ENCODE measurements at places on chromosomes 11 and 22. TPM values are rescaled to one million over a fixed set of nuclear protein-coding genes. Genes with fewer than 3 reads are reported as not detected.

PKNOX2 gene
- total RNA-seq = not detected

RFPL1 gene
- total RNA-seq = not detected

HSCB gene
- total RNA-seq = 26.8 TPM

HORMAD2 gene
- total RNA-seq = not detected

ADM2 gene
- total RNA-seq = 0.15 TPM

INCENP gene
- 76.2 TPM for total RNA-seq

TBX10 gene
- not detected for total RNA-seq

PARVG gene
- not detected for total RNA-seq

CYP2D6 gene
- total RNA-seq = not detected

SLC22A9 gene
- total RNA-seq = not detected

DNA sequence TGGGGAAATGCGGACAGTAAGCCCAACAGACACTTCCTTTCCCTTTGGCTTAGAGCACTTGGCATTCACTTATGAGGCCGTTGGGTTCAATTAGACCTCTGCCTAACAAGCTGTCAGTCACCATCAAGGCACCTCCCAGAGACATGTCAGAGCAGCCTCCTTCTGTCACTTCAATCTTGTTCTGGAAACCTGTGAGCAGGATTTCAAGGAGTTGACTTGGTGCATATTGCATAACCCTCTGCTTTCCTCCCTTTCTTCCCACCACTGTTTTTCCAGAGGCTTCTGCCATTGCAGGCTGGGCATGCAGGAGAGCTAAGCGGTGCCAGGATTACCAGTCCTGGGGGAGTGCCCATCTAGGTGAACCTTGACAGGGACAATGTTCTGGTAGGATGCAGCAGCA lies 484.2 kb upstream of the LRRC4C start:
- no peak for DNase-seq

DNA sequence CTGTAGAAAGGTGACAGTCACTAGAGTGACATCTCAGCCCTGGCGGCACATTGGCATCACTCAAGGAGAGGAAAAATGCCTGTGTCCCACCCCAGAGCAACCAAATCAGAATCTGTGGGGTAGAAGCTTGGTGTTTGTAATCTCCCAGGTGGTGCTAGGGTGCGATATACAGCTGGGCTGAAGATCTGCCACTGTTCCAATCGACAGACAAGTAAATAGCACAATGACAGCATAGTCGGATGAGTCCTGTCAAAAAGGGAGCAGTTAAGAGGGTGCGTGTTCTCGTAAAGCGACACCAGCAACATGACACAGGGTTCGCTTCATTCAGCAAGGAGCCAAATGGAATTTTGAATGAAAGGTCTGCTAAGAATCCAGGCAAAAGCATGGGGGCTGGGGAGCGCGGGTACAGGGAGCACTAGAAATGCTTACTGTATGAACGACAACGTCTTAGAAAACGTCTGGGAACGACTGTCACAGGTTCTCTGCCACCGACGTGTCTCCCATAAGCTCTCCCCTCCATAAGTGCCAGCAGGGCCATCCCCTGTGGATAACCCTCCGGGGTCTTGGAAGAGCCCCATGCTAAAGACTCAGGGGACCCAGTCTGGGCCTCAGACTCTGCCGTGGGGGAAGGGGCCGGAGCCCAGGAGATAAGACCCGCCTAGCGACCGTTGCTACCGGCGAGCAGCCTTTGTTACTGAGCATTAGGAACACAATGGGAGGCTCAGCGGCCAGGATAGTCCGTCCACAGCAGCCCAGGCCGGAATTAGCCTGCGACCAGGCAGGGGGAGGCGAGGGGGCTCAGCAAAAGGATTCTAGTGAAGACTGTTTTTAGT lies 20.8 kb downstream of the ADA2 start:
- DNase-seq = no peak

- no peak for DNase-seq
These were observed 69.2 kb upstream of the OR9G4 start for GRCh38 chr11:56817661-56818060.

- DNase-seq = no peak
These were observed 42.1 kb upstream of the MMP7 start for GRCh38 chr11:102572554-102573220.

DNA sequence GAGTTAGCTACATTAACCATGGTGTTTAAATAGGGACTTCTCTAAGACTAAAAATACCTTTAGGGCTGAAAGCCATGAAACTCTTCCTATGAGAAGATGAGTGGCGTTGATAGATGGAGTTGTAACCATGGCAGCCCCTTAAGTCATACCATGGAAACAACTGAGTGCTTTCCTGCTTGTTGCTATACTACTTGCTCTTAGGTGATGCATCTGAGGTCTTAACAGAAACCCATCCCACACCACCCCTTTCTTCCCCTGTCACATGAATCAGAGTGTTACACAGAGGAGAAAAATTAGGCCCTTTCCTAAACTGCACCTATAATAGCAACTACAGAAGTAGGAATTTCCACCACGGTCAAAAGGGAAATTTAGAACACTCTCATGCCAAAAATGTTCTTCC lies 64.3 kb upstream of the ZC3H12C start:
- DNase-seq = peak; percentile 18

DNA sequence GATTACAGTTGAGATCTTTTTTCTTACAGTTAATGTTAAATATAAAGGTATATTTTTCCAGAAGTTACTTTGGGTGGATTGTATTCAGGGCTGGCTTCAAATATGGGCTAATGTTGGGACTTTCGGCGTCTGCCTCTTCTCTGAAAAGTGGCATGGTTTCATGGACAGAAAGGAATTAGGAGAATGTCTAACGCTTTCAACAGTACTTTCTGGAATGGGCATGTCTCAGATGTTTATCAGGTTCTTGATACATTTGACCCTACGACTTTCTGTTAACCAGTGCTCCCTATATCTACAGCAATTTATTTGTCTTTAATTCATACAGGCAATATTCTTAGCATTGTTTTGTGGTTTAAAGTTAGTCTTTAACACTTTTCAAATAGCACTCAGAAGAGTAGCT lies 33.7 kb downstream of the ZC3H12C start:
- DNase-seq = no peak

- no peak for DNase-seq
These were observed 203.1 kb downstream of the TENM4 start for GRCh38 chr11:79237703-79238102.

DNA sequence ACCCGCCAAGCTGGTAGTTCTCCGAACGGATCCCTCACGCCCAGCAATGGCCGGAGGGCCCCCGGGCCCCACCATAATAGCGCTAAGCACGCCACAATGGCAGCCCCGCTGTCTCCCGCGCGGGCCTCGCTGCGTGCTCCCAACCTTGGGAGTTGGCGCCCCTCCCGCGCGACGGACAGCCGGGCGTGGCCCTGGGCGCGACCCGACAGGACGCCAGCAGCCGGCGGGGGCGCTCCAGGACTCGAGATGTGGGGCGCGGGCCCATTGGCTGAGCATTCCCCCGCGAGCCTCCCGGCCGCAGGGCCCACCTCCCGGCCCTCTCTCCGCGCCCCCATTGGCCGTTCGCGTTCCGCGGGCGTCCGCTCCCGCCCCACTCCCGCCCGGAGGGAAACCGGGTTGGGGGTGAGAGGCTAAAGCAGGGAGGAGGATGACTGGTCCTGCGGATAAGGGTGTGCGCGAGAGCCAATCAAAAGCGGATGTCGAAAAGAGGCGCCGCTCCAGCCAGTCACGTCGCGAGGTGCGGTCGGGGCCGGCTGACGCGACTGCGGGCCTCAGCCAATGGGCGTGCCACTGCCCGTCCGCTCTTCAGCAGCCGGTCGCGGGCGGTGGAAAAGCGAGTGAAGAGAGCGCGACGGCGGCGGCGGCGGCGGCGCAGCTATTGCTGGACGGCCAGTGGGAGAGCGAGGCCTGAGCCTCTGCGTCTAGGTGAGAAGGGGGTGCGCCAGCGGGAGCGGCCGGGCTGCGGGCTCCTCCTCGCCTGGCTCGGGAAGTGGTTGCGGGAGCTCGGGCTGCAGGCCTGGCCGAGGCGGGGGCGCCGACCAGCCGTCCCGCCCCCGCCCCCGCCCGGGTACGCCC lies at the start of gene FAR1:
FAR1 (plus strand) TSS at position 567 of the 855 bp plus-strand sequence. CDS start 26,098 bp downstream, outside the sequence.
- DNase-seq = peak; percentile 99

DNA sequence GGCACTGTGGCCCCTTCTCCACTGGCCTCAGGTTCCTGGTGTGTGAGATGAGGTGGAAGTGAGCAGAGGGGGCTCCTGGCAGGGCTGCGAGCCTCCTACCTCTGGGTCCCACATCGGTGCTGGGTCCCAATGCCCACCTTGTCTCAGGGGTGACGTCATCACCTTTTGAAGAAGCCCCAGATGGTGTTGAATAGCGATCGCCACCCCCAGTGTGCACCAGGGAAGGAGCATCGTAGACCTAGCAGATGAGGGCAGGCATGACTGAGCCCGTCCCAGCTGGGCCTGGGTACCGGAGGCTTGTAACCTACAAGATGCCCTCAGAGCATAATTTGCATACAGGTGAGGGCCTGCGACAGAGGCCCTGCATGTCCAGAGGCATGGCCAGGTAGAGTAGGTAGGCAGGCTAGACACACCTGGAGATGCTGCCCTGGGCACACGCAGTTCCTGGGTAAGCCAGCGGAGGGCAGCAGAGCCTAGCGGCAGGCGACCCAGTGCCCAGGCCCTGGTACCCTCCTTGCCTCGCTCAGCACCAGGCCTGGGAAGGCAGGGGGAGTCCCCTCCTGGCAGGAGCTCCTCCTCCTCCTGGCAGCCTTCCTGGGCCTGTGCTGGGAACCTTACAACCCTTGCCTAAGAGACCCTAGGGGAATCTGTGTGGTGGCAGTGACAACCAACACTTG lies 52.5 kb downstream of the TPCN2 start:
- peak; percentile 72 for DNase-seq

DNA sequence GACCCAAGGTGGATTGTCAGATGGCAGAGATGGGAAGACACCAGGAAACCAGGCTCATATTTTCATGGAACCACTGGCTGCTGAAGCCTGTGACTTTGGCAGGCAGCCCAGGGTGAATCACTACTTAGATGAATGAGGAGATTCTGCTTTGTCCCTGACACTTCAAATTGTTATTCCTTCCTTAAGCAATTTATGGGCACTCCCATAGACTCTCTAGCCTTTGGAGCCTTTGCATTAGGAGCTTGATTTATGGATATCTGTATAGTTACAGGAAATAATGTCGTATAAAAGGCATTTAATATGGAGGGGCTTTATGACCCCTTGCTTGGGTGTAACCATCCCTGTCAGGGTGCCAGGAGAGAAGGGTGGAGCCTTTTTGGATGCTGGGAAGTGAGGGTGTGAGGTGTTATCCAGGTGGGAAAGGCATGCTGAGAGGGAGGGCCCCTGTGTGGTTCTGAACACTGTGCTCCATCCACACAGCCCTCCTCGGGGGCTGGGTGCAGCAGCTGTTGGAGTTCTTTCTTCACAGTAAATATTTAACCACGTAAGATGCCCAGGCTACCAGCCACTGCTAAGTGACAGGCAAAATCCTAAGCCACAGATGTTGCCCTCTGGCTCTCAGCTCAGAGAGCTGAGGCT lies 35.3 kb downstream of the IL18 start:
- DNase-seq = peak; percentile 94

GRCh38 chr11:12165237-12165875 lies 55.0 kb downstream of the MICAL2 start:
- DNase-seq = no peak

GRCh38 chr11:104892723-104893511 lies 5.3 kb downstream of the CASP12 start:
- DNase-seq = peak; percentile 21

GRCh38 chr11:69094915-69095290 lies 46.2 kb downstream of the TPCN2 start:
- DNase-seq = no peak

DNA sequence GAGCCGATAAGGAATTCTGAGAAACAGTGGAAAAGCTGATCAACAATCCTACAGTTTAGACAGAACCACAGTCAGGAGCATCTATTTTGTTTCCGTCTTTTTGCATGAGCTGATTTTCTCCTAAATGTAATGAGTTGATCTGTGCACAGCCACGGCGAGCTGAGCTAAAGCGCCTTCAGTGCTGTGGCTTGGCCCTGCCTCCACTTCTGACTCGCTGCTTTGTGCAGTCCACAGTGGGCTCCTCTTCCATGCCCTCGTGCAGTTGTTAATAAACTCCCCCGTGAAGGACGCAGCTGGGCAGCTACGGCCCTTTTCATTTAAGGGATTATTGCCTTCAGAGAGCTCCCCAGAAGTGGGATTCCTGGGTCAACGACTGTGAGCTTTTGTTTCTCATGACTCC lies 39.4 kb downstream of the SCUBE1 start:
- DNase-seq = no peak

DNA sequence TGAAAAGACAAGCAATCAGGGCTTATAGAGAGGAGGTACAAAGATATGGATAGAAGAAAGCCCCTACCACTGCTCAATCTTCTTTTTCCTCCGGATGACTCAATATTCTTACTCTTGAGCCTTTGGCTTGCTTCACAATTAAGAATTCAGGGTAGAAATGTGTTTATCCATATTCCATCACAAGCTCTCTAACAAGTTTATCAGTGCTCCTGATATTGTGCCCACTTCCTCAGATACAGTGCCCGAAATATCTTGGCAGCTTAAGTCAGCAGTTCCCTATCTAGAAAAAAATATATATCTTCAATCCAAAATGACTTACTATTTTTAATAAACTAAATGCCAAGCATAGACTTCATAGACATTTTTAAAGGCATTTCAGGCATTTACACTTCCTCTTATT lies 255.1 kb upstream of the FAT3 start:
- no peak for DNase-seq

DNA sequence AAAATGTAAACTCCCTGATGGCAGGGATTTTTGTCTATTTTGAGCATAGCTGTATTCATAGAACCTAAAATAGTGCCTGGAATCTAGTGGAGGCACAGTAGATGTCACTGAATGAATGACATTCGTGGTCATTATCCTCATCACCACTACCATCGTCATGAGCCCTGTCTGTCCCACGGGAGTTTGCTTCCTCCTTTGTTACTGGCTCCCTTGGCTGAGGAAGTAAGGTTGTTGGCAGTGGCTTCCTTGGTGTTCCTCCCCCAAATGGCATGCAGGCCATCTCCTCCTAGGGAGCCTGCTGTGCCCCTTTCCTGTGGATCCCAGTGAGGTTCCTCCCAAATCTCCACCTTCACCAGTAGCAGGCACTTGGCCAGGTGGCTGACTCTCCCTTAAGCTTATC lies 183.0 kb downstream of the CEP164 start:
- no peak for DNase-seq

- peak; percentile 25 for DNase-seq
These were observed 159.7 kb downstream of the DBX1 start for GRCh38 chr11:20000351-20001134.

DNA sequence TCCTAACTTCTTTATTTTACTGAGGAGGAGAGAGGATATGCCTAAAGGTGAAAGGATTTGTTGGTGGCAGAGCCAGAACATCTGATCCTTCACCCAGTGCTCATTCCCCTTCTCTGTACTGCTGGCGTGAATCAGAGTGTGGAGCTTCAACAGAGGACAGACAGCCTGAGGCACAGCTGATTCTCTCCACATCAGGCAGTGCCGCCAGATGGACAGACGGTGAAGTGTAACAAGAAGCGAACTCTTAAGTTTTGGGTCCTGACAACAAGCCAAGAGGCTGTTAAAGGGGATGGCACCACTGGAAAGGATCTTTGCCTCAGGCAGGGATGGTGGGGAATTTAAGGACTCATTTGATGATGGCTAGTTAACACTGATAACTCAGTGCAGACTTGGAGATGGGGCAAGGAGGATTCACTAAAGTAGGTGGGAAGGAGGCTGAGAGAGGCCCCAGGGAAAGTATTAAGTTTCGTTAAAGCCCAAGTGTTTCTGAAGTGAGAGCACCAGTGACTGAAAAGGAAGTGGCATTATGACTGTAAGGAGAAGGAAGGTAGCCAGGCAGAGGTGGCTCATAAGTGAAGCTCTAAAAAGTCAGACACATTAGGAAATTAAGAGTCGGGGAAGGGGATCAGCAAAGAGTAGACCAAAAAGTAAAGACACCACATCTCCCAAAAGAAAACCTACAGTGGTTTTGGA lies 81.3 kb downstream of the CLPB start:
- DNase-seq = peak; percentile 16
